ENCODE measurements at places on chromosomes 13 and 19. TPM values are rescaled to one million over a fixed set of nuclear protein-coding genes. Genes with fewer than 3 reads are reported as not detected.

The PCDH8 gene
- not detected for total RNA-seq

The ZNF112 gene
- total RNA-seq = 3.6 TPM

The TUBA3C gene
- not detected for total RNA-seq

The S1PR4 gene
- total RNA-seq = 1.1 TPM

The SGTA gene
- total RNA-seq = 37.9 TPM

The DHDH gene
- not detected for total RNA-seq

The CD37 gene
- 18.8 TPM for total RNA-seq

The SHD gene
- total RNA-seq = not detected

The ZNF569 gene
- 5.8 TPM for total RNA-seq

The COX7A1 gene
- 60.3 TPM for total RNA-seq

The DNAAF3 gene
- not detected for total RNA-seq

The ZIC5 gene
- not detected for total RNA-seq

The DPF1 gene
- not detected for total RNA-seq

The SYNE4 gene
- 0.28 TPM for total RNA-seq

The PTH2 gene
- total RNA-seq = not detected

The ZNF701 gene
- 8.6 TPM for total RNA-seq

The COL5A3 gene
- total RNA-seq = 74.1 TPM

The BST2 gene
- 152 TPM for total RNA-seq

The ZNF98 gene
- total RNA-seq = 4.3 TPM

The KLK3 gene
- total RNA-seq = not detected

The STOML3 gene
- total RNA-seq = not detected

The PRKCSH gene
- total RNA-seq = 65.6 TPM

The PRR36 gene
- total RNA-seq = not detected

The ZNF541 gene
- 0.44 TPM for total RNA-seq

The ZNF90 gene
- 4.3 TPM for total RNA-seq

The LYL1 gene
- total RNA-seq = 29.9 TPM

The SLC6A16 gene
- total RNA-seq = 5.7 TPM

The ZNF813 gene
- 3.2 TPM for total RNA-seq

The ZNF14 gene
- 5.5 TPM for total RNA-seq

The SLC8A2 gene
- 1.4 TPM for total RNA-seq

The C19orf67 gene
- not detected for total RNA-seq

The ZNF208 gene
- total RNA-seq = 5.3 TPM

The CEACAM5 gene
- not detected for total RNA-seq

The CEACAM16 gene
- not detected for total RNA-seq

The NKPD1 gene
- 0.72 TPM for total RNA-seq

The CCL25 gene
- not detected for total RNA-seq

The TMEM255B gene
- total RNA-seq = 2.7 TPM

The ELSPBP1 gene
- not detected for total RNA-seq

The BEST2 gene
- total RNA-seq = not detected

The POLR2E gene
- total RNA-seq = 200 TPM

The PRR19 gene
- not detected for total RNA-seq

The PTGIR gene
- 6.7 TPM for total RNA-seq

The ELL gene
- 18.1 TPM for total RNA-seq

The ATP4A gene
- total RNA-seq = not detected

The OR2Z1 gene
- not detected for total RNA-seq

The FCER2 gene
- total RNA-seq = 1.1 TPM

The CADM4 gene
- 2.8 TPM for total RNA-seq

The IGFL3 gene
- total RNA-seq = not detected

The TTYH1 gene
- total RNA-seq = 0.84 TPM

The KLK6 gene
- total RNA-seq = not detected

Measured in omental fat pad (tissue), 4 donors.